KG1 (cell line): ENCODE measurements at places on chromosomes 1 and 21.

DNA sequence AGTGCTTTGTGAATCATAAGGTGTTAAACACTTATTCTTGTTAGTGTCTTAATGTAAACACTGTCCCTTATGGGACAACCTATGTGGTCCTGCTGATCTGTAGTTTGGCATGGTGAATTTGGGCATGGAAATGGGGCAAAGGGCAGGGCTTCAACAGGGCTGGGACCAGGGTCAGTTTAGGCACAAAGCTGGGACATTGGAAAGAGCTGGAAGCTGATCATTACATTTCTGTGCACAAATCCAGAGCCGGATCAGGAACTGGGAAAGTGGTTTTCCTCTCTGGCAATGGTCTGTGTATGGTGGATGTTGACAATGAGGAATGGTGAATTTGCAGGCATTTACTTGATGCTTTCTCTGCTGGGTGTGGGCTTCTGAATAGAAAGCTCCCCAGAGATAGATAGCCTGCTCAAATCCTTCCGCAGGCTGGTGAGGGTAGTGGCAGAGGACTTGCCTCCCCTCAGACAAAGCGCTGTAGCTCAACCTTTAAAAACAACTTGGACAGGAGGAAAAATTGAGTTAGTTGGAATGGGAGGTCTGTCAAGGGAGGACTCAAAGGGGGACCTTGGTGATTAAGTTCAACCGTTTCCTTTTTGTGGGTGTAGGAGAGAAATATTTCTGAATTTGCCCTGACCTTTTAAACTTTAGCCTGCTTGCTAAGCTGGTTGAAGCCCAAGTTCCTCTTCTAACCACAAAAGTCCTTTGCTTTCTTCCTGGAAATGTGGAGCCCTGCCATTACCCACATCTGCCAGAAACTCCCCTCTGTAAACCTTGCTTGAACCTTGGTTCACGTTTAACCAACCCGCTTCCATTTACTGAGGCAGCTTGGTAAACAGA, 35.3 kb downstream of the HLX start:
- peak; percentile 86 for DNase-seq

DNA sequence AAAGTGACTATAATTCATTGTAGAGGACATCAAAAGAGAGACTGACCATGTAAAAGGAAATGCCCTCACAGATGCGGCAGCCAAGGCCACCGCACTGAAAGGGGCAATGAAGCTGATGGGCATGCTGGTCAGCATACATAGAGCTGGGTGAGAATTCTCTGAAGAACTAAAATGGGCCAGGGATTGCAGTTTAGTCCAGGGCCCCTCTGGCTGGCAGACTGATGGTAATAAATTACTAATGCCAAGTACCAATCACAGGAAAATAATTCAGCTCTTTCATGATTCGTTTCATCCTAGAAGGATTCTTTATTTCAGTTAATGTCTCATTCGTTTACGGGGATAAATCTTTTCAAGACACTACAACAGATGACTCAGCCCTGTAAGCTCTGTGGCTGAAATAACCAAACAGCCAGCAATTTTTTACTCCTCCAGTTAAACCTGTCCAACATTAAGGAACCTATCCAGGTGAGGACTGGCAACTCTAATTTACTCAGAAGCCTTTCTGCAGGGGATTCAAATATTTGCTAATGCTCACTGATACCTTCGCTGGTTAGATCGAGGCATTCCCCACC, 56.9 kb upstream of the MAP1LC3C start:
- no peak for DNase-seq

DNA sequence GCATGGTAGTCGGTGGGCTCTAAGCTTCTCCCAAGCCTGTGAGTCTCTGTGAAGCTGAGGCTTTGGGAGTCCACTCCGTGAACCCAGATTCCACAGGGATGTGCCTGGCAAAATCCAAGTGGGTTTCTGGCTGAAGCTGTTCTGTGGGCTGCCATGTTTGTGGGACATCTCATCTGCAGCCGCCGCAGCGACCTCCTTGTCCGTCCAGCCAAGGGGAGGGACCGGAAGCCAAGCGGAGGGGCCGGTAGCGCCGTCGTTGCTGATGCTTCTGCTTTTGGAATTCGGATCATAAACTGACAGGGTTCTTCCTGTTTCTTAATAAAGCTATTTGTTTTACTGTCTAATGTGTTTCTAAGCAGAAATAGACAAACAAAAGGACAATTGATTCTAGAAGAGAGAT, 13.3 kb downstream of the KIF26B start:
- no peak for DNase-seq

DNA sequence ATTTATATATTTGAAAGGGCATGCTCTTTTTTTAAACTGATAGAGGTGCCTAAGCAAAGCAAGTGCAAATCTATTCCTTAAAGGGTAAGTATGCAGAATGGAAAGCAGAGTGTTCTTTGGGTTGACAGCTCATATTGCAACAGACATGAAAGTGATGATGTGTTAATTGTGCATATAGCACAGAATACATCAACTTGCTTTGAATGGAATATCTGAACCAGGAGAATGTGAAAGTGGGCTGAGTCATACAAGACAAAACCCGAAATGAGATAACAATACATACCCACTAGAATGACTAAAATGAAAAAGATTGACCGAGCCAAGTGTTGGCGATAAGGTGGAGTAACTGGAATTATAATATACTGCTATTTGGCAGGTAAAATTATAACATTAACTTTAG, 4.3 kb downstream of the CR1 start:
- no peak for DNase-seq

DNA sequence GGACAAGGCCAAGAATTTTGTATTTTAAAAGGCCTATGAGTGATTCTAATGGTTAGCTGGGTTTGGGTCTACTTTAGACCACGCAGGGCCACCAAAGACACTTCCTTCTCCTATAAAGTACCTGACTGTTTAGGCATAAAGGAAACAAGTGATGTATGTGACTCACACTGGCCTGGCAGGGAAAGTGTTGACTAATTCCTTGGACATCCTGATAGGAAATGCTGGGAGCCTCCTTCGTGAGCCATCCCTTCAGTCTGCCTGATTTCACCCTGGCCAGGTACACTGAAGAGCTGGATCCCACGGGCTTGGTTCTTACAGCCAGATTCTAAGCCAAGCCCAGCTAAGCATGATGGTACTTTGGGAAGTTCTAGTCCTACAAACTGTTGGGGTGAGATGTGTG, 100.5 kb upstream of the HMGB4 start:
- no peak for DNase-seq

DNA sequence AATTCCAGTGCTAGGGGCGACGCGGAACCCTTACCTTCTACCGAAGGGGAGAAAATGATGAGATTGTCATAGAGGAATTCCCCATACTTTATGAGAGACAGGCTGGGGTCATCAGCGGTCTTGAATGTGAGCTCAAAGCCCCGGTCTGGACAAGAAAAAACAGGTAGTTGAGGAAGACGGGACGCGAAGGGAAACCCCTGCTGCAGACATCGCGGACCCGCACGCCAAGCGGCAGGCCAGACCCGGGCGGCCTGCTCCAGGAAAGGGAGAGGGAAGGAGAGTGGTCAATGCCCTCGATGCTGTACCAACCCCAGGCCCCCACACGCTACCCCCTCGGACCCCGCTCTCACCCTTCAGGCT, 342 bp downstream of the DDOST start:
- DNase-seq = no peak

DNA sequence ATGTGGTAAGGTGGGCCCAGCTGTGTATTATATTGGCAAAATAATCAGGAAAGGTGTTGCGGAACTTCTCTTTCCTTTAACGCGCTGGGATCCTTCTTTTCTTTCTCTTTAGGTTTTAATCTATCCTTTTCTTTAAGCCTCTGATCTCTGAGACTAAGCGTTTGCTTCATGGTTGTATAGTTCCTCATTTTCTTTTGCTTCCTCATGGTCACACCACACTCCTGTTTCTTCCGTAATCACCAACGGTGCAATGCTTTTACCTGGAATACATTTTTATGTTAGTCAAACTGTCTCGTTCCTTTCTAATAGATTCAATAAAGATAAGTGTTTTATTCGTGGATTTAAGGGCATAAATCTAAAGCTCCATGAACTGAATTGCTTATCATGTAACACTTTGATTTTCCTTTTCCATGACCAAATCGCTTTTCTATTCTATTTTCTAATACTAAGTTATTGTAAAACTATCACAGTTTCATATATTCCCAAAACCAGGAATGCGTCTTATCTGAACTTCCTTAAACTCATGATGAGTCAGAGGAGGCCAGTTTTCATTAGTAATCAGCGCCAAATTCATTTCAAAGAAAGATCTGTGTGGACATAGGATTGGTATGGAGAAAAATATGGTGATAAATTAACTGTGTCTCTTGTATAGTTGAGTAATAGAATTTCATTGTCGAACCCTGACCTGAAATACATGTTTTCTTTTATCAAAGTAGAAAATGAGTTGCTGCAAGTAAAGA, 12.2 kb downstream of the SDCCAG8 start:
- no peak for DNase-seq

DNA sequence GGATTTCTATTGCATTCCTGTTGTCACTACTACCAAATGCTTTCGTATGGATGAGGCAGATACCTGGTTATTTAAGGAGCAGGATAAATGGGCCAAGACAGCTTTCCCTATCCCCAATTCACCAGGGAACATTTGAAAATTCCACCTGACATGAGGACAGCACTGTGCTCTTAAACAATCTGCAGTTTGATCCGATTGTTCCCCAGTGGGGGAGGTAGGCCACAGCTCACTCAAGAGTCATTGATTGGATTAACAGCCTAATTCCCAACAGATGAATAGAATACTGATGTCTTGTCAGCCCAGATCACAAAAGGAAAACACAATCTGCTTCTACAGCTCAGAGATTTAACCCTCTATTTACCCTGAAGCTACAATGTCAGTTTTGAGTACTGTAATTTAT, 123.9 kb downstream of the LHX4 start:
- DNase-seq = no peak

DNA sequence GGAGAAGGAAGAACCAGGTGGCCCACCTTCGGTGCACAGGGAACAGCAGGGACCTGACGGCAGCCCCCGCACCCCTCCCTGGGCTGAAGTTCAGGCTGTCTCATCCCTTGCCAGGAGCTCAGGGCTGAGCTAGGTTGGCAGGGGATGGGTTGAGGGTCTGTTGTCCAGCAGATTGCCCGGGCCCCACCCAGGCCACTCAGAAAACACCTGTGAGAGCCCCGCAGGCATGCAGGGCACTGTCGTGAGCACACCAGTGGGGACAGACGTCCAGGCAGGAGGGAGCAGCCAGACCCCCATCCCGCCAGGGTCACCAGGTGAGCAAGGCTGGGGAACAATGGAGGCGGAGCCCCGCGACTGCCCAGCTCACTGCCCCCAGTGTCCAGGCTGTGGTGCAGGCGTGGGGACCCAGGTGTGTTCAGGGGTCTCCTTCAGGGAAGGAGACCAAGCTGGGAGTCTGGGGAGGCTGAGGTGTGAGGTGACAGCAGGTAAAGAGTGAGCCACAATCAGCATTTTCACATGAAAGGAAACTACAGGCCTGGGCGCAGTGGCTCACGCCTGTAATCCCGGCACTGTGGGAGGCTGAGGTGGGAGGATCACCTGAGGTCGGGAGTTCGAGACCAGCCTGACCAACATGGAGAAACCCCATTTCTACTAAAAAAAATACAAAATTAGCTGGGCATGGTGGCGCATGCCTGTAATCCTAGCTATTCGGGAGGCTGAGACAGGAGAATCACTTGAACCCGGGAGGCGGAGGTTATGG, 9.4 kb upstream of the SAMD11 start:
- DNase-seq = no peak

DNA sequence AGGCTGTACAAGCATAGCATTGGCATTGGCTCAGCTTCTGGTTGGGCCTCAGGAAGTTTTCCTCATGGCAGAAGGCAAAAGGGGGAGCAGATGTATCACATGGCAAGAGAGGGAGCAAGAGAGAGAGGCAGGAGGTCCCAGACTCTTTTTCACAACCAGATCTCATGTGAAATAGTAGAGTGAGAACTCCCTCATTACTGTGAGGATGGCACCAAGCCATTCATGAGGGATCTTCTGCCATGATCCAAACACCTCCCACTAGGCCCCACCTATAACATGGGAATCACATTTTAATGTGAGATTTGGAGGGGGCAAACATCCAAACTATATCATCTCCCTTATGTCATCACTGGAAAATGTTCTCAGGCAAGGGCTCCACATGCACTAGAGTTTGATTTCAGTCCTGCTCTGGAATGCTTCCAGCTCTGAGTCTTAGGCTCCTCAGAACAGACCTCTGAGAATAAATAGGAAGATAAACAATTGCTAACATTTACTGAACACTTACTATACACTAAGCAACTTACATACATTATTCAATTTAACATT, 39.4 kb upstream of the VTCN1 start:
- no peak for DNase-seq

DNA sequence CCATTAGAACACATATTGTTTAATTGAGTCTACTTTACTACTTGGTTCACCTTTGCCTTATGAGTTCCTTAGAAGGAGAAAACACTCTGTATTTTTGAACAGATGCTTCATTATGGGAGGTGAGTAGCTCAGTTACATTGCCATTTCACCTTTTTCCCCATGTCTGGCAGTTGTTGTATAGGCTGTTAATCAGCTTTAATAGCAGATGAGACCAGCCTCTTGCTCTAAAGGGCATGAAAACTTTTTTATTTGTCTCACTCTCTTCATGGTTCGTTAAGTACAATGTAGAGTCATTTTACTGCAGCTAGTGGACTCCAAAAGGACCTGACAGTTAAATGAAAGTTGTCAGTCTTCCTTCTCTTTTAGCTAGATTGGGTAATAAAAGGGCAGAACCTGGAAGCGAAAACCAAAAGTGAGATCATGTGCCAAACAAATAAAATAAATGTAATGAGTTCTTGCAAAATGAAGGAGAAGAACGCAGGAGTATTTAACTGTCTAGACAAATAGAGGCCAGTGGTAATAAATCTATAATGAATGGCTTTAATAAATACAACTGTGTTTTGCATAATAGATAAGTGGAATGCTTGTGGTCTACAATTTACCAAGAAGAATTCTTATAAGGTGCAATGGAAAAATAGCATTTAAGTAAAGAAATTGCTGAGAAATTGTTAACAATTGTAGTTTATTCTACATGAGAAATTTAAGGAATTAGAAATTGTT, 180.0 kb upstream of the NEGR1 start:
- DNase-seq = no peak

- DNase-seq = no peak
Measured at GRCh38 chr1:245169376-245169775, 14.6 kb downstream of the KIF26B start.

DNA sequence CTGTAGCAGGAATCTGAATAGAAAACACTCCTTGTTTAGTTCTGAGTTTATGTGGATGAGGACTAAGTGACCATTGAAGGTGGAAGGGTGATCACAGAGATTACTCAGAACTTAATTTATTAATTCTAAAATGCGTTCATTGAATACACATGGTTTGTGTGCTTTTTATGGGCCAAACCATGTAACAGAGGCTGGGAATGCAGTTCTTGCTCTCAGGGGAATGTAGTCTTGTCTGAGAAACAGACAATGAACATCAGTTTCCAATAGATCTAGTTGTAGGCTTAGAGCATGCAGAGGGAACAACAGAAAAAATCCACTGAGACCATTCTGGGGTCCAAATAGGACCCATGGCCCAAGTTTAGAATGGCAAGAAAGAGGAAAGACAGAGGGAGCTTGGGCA, 46.1 kb downstream of the ITSN1 start:
- no peak for DNase-seq
